ENCODE measurements at places on chromosomes 11 and 22.

DNA sequence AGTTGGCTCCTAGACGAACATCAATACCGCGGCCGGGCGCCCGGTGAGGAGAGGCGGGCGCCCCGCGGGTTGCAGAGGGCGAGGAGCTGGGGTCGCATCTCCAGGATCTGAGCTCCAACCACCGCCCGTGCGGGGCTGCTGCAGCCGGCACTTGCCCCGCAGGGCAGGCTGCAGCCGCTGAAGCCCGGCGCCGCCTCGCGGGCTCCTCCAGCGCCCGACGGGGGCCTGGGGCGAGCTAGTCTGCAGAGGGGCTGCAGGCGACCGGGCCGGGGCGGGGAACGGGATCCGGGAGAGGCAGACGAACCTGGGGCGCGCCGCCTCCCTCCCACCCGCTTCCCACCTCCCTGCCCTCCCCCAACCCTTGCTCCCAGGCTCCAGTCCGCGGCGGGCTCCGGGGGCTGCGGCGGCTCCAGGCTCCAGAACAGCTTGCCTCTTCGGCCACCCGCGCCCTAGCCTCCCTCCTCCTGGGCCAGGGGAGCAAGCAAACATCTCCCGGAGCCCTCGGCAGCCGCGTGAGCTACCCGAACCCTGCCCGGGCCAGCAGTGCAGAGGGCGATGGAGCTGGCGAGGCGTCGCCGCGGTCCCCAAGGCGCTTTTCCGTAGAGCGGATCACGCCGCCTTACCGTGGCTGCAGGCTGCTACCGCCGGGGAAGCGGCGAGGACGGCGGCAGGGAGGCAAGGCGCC lies 802 bp downstream of the TENM4 start:
- DNase-seq, result peak; percentile 76
- H3K4me3 ChIP-seq, result peak overlapping the region; percentile 92
- peak overlapping the region; percentile 90 for H3K27ac ChIP-seq
- peaks cover 56% of the 10 kb centered on the region for H3K27me3 ChIP-seq

DNA sequence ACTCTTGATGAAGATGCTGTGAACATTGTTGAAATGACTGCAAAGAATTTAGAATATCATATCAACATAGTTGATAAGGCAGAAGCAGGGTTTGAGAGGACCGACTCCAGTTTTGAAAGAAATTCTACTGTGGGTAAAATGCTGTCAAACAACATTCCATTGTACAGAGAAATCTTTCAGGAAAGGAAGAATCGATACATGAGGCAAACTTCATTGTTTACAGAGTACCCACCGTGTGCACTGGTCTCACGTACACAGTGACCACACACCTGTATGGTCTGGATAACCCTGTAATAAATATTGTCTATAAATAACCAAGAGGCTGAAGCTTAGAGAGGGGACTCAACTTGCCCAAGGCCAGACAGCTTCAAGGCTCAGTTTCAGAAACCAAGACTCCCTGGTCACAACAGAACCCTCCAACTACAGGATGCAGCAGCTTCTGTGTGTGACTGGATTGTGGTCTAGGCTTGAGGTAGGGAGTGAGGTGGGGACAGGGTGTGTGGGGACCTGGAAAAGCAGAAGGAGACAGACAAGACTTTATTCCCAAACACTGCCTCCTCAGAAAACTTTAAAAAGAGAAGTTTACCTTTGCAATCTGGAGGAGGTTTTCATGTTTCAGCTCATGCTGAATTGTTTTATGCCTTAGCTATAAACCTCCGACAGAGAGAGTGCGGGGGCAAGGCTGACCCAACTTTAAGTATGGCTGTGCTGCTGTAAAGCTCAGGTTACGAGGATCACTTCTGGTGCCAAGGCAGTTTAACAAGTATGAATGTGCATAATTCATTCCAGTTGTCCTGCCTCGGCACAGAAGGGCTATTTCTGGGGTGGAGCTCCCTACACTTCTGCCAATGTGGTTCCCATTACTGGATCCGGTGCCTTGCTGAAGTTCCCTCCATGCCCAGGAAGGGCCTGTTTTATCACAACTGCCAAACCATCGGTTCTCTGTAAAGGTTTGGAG lies 372.6 kb upstream of the NARS2 start:
- H3K36me3 ChIP-seq, result peaks cover 19% of the 10 kb centered on the region
- DNase-seq, result no peak
- peak overlapping the region; percentile 61 for H3K27ac ChIP-seq

GRCh38 chr11:15764948-15765347 lies 591.4 kb downstream of the SOX6 start:
- no peak overlapping the region for H3K4me3 ChIP-seq
- H3K27ac ChIP-seq, result no peak overlapping the region
- H3K27me3 ChIP-seq, result no peaks in the 10 kb centered on the region
- peaks cover 9% of the 10 kb centered on the region for H3K4me1 ChIP-seq

DNA sequence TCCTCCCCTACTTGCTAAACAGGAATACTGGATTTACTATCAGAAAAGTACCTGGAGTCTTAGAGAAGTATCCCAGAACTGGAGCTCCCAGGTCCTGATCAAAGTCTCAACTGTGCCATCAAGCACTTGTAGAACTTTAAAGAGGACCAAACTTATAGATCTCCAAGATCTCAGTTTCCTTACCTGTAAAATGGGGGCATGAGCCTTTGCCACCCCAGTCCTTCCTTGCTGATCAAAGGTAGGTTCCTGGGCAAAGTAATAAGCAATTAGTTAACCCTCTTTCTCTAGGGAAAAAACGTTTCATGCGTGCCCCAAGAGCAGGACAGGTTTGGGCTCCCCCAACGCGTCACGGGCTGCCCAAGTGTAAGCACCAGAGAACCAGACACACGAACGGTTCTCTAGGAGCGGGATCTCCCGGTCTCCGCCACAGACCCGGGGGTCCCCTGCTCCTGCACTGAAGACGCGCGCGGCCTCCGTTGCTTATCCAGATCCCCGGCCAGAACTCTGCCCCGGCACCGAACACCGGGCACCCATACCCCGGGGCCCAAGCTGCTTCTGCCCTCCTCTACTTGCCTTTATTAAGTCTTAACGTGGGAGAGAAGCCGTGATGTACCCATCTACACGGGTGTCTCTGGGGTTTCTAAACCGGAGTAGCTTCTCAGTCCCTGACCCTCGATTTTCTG lies 505 bp downstream of the ZNF214 start:
- H3K27me3 ChIP-seq, result peaks cover 2% of the 10 kb centered on the region
- no peaks in the 10 kb centered on the region for H3K36me3 ChIP-seq
- H3K4me1 ChIP-seq, result peaks cover 15% of the 10 kb centered on the region
- peak; percentile 74 for DNase-seq

GRCh38 chr22:39622881-39623367 lies 52.4 kb downstream of the CACNA1I start:
- H3K4me1 ChIP-seq, result peaks cover 10% of the 10 kb centered on the region
- no peak overlapping the region for H3K27ac ChIP-seq
- peaks cover 13% of the 10 kb centered on the region for H3K27me3 ChIP-seq
- DNase-seq, result peak; percentile 83
- H3K36me3 ChIP-seq, result no peaks in the 10 kb centered on the region
- H3K4me3 ChIP-seq, result no peak overlapping the region

GRCh38 chr11:64629796-64630562 lies 39.0 kb downstream of the SLC22A12 start:
- peaks cover 32% of the 10 kb centered on the region for H3K27me3 ChIP-seq
- peaks cover 7% of the 10 kb centered on the region for H3K4me1 ChIP-seq
- peaks cover 6% of the 10 kb centered on the region for H3K36me3 ChIP-seq
- no peak overlapping the region for H3K27ac ChIP-seq
- DNase-seq, result no peak

DNA sequence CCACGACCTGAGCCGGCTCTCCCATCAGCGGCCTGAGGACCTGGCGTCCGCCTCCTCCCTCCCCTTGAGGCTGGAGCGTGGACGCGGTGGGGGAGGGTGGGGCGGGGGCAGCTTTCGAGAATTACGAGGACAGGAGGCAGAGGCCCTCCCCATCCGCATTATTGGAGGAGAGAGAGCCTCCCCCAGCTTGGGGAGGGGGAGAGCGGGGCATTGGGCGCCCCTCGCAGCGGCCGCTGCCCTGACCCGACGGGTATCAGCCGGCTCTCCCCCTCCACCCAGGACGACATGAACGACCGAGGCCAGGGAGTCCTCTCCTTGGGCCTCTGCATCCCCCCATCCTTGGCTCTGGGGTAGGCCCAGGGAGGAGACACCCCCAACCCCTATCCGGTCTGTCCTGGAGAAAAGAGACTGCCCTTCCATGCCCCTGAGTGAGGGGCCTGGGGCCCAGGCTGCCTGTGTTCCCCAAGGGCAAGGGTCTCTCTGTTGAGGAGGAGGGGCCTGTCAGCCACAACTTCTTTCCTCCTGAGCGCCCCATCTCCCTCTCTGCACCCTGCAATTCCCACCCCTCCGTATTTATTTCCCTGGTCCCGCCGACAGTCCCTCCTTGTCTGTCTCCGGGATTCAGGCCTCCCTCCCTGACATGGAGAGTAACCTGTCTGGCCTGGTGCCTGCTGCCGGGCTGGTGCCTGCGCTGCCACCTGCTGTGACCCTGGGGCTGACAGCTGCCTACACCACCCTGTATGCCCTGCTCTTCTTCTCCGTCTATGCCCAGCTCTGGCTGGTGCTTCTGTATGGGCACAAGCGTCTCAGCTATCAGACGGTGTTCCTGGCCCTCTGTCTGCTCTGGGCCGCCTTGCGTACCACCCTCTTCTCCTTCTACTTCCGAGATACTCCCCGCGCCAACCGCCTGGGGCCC lies 495 bp downstream of the GPR137 start:
- H3K4me1 ChIP-seq, result peaks cover 13% of the 10 kb centered on the region
- peaks cover 16% of the 10 kb centered on the region for H3K36me3 ChIP-seq
- peak overlapping the region; percentile 86 for H3K4me3 ChIP-seq
- DNase-seq, result no peak
- peaks cover 23% of the 10 kb centered on the region for H3K27me3 ChIP-seq
- H3K27ac ChIP-seq, result peak overlapping the region; percentile 79

GRCh38 chr22:31184015-31184414 lies 24.0 kb downstream of the RNF185 start:
- peaks cover 3% of the 10 kb centered on the region for H3K4me1 ChIP-seq
- no peak overlapping the region for H3K27ac ChIP-seq
- peaks cover 14% of the 10 kb centered on the region for H3K36me3 ChIP-seq
- no peak overlapping the region for H3K4me3 ChIP-seq
- H3K27me3 ChIP-seq, result no peaks in the 10 kb centered on the region

- H3K4me3 ChIP-seq, result no peak overlapping the region
- no peak for DNase-seq
- H3K27me3 ChIP-seq, result peaks cover 43% of the 10 kb centered on the region
- H3K4me1 ChIP-seq, result peaks cover 14% of the 10 kb centered on the region
- H3K36me3 ChIP-seq, result no peaks in the 10 kb centered on the region
Observed at GRCh38 chr11:132122735-132123134, 752.3 kb downstream of the NTM start.

GRCh38 chr11:89175796-89176195 lies 1.9 kb upstream of the TYR start:
- H3K27ac ChIP-seq, result no peak overlapping the region
- H3K4me1 ChIP-seq, result no peaks in the 10 kb centered on the region
- no peak for DNase-seq
- H3K27me3 ChIP-seq, result no peaks in the 10 kb centered on the region
- H3K4me3 ChIP-seq, result no peak overlapping the region
- H3K36me3 ChIP-seq, result no peaks in the 10 kb centered on the region

DNA sequence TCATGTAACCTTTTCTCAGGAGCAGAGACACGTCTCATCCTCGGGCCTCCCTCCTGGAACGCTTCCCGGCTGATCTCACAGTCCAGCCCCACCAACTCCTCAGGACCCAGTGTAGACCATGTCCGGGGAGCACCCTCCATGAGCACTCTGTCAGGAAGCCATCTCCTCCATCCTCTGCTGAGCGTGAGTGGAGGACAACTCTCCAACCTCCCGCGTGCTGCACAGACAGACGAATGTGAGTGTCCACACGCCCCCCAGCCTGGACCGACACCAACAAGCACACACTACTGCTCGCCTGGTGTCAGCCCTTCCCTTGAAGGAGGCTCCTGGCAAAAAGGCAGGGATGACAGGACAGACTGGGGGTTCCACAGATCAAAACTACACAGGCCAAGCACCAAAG lies 86.6 kb downstream of the SHANK2 start:
- H3K36me3 ChIP-seq, result no peaks in the 10 kb centered on the region
- no peak overlapping the region for H3K4me3 ChIP-seq
- no peak overlapping the region for H3K27ac ChIP-seq
- no peak for DNase-seq
- H3K27me3 ChIP-seq, result no peaks in the 10 kb centered on the region

- H3K27ac ChIP-seq, result peak overlapping the region; percentile 13
- H3K4me3 ChIP-seq, result no peak overlapping the region
- DNase-seq, result no peak
- H3K4me1 ChIP-seq, result no peaks in the 10 kb centered on the region
- peaks cover 25% of the 10 kb centered on the region for H3K27me3 ChIP-seq
Observed at GRCh38 chr11:117618302-117618981, 178.6 kb downstream of the DSCAML1 start.

- H3K27me3 ChIP-seq, result peaks cover 9% of the 10 kb centered on the region
- no peak overlapping the region for H3K4me3 ChIP-seq
- no peak overlapping the region for H3K27ac ChIP-seq
- no peaks in the 10 kb centered on the region for H3K36me3 ChIP-seq
Observed at GRCh38 chr11:27914080-27914479, 193.9 kb downstream of the KIF18A start.

GRCh38 chr11:12441231-12441861 lies 64.0 kb downstream of the PARVA start:
- H3K27ac ChIP-seq, result no peak overlapping the region
- H3K4me1 ChIP-seq, result peaks cover 28% of the 10 kb centered on the region
- no peak overlapping the region for H3K4me3 ChIP-seq
- no peak for DNase-seq
- H3K27me3 ChIP-seq, result no peaks in the 10 kb centered on the region

DNA sequence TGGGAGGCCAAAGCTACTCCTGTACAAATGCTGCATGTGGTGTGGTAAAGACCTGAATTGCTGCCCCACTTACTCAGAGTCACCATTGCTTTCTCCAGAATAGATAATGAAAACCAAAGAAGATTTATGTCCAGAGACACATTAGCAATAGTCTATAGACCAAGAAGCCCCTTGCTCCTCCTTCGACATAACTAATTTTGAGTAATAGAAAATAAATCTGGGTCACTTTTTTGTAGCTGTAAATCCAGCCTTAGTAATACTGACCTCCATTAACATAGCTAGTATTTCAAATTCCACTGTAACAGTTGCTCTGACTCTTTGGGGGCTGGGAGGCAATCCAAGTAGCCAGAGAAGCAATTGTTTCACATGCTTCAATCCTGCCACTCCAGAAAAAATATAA lies 145.9 kb downstream of the MAML2 start:
- H3K27me3 ChIP-seq, result no peaks in the 10 kb centered on the region
- peaks cover 63% of the 10 kb centered on the region for H3K4me1 ChIP-seq
- no peak for DNase-seq
- H3K27ac ChIP-seq, result peak overlapping the region; percentile 51
- H3K4me3 ChIP-seq, result no peak overlapping the region

GRCh38 chr22:48207919-48208535 lies 1445.6 kb downstream of the TBC1D22A start:
- H3K27me3 ChIP-seq, result peaks cover 18% of the 10 kb centered on the region
- H3K4me3 ChIP-seq, result no peak overlapping the region
- H3K27ac ChIP-seq, result no peak overlapping the region

GRCh38 chr22:22061085-22062077 lies 78.8 kb upstream of the TOP3B start:
- peak overlapping the region; percentile 34 for H3K27ac ChIP-seq
- no peak overlapping the region for H3K4me3 ChIP-seq
- H3K27me3 ChIP-seq, result peaks cover 29% of the 10 kb centered on the region
- H3K4me1 ChIP-seq, result peaks cover 8% of the 10 kb centered on the region

- H3K4me3 ChIP-seq, result no peak overlapping the region
- no peaks in the 10 kb centered on the region for H3K4me1 ChIP-seq
Observed at GRCh38 chr11:47437746-47438418, 11.1 kb downstream of the RAPSN start.

Data from type B pancreatic cell (in vitro differentiated cells).